ENCODE measurements at places on chromosomes 7 and 10.

- no peak for DNase-seq
These were observed 24.8 kb downstream of the CDCA7L start for GRCh38 chr7:21920936-21921335.

DNA sequence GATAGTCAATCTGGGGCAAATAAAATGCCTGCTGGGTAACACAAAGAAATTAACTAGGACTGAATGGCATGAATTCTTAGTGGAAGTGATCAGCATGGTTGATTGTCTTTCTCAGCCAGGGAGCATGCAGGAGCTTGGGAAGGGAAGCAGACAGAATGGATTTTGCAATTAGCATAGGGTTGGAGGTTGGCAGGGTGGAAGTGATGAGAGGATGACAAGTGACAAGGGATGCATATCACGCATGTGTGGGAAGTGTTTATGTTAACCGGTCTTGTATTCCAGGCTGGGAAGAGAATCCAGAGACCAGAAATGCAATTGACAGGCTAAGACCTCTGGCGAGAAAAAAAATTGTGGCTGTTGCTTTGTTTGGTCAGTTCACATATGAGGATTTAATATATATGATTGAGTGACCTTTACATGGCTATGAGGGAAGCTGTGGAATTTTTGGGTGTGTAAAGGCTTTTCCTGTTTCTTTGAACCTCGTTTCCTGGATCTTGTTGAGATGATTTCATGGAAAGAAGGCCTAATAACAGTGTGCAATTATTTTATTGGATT lies 8.3 kb downstream of the MDFIC start:
- no peak for DNase-seq

- DNase-seq = no peak
These were observed 76.1 kb downstream of the SKIDA1 start for GRCh38 chr10:21449288-21449966.

DNA sequence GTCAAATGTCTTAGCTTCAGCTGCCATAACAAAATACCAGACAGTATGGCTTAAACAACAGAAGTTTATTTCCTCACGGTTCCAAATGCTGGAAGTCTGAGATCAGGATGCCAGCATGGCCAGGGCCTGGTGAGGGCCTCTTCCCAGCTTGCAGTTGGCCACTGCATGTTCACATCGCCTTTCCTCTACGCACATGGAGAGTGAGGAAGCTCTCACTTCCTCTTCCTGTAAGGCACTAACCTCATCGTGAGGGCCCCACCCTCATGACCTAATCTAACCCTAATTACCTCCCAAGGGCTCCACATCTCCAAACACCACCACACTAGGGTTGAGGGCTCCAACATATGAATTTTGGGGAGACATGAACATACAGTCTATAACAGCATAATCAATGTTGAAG lies 14.4 kb downstream of the ZNF33B start:
- DNase-seq = no peak

DNA sequence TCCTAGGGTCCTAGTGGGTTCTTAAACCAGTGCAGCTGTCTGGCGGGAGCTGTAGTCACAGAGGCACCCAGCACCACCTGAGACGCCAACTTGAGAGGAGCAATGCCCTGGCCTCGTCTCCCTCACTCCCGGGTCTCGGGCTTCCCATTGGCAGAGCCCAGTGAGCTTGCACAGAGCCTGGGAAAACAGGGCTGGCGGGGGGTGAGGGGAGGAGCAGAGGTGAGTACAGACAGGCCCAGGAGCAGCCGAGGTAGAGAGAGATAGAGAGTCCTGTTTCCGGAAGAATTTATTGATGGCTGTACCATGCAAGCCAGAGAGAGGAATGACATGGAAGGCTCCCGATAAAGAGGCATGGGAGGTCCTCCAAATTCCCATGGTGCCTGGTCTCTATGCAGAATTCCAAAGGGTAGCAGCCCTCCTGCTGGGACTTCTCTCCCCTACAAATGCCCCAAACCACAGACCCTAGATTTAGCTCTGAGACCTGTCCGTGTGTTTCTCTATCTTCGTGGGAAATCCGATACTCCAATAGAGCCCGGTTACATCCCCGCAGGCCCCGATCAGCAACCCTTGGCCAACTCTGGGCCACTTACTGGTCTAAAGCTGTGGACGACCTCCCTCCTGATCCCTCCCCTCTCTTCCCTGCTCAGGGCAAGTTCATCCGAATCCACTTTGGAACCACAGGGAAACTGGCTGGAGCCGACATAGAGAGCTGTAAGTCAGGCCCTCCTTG lies 20.3 kb upstream of the MYH16 start:
- DNase-seq = no peak

- no peak for DNase-seq
These were observed 34.5 kb upstream of the CYP26C1 start for GRCh38 chr10:93026072-93026471.

DNA sequence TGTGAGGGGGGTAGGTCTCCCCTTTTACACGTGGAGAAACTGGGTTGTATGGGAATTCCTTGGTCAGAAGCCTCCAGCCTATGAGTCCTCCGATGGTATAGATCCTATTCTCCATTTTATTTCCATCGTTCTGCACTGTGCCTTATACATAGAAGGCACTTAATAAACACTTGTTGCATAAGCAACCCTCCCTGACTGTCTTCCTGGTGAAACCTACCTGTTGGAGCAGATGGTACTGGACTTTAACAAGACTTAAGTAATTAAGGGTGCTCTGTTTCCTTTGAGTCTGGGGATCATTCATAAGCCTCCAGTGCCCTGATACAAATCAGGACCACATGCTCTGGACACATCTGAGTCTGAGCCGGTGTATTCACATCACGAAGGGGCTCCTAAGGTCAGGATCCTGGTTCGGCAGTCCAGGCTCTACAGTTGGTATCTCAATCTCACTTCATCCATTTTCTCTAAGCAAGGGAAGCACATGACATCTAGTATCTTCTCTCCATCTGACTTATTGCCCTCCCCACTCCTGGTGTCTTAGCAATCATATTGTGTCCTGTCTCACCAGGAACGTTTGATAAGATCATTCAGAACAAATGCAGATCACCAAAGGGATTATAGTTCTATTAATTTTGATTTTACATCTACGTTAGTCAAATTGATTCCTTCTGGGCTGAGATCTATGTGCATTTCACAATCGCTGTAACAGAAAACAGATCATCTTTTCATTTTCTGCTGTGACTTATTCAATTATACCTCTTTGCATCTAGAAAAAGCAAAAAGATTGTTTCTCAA lies 22.8 kb upstream of the EZH2 start:
- DNase-seq = no peak

DNA sequence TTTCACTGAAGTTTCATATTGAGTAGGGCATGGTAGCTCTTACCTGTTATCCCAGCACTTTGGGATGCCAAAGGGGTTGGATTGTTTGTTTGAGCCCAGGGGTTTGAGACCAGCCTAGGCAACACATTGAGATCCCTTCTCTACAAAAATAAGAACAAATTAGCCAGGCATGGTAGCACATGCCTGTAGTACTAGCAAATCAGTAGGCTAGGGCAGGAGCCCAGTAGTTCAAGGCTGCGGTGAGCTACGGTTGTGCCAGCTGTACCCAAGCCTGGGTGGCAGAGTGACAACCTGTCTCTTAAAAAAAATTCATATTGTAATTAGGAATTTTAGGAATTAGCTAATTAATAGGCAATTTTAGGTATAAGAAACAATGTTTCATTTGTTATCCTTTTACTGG lies 18.0 kb downstream of the BBIP1 start:
- DNase-seq = no peak

GRCh38 chr10:80526218-80526617 lies 11.5 kb upstream of the SH2D4B start:
- no peak for DNase-seq

- no peak for DNase-seq
These were observed 82.3 kb downstream of the WDR37 start for GRCh38 chr10:1138529-1138928.

DNA sequence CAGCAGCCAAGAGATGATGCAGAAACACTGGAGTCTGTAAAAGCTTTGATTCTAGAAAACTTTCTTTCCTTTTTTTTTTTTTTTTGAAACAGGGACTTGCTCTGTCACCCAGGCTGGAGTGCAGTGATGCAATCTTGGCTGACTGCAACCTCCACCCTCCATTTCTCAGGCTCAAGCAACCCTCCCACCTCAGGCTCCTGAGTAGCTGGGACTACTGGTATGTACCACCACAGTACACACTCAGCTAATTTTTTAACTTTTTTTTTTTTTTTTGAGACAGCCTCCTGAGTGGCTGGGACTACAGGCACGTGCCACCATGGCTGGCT lies 17.0 kb upstream of the BAG3 start:
- no peak for DNase-seq

DNA sequence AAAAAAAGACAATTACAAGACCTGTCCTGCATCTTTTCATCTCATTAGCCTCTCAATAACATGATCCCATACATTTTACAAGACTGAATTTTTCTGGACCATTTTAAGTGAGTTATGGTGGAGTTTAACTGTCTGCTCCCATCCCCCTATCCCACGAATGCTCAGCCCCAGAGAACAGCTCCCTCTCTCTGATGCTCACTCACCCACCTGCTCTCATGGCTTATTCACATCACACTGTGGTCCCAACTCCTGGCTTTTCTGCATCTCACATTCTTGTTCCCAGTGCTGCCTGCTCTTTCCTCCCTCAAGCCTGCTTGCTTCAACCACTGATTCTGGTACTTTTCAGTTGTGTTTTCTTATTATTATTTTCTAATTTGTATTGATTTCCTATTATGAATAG lies 20.4 kb upstream of the CCSER2 start:
- no peak for DNase-seq

- no peak for DNase-seq
These were observed 41.0 kb upstream of the EMX2 start for GRCh38 chr10:117501460-117502035.

GRCh38 chr10:75807456-75807855 lies 376.0 kb downstream of the LRMDA start:
- no peak for DNase-seq

DNA sequence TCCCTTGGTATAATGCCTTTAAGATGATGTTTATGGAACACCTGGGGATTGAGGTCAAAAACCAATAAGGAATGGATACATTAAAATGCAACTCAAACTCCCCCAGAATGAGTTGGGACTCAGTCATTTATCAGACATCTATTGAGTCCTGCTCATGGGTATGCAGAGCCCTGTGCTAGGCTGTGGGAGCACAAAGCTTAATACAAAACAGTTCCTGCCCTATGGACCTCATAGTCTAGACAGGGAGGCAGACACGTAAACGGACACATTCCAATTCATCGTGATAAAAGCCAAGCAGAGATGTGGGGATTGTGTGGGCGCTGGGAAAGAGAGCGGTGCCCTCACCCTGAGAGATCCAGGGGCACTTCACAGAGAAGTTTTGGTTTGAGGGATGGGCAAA lies 181.7 kb downstream of the PTEN start:
- no peak for DNase-seq

GRCh38 chr7:96131525-96131924 lies 190.4 kb downstream of the SLC25A13 start:
- no peak for DNase-seq

DNA sequence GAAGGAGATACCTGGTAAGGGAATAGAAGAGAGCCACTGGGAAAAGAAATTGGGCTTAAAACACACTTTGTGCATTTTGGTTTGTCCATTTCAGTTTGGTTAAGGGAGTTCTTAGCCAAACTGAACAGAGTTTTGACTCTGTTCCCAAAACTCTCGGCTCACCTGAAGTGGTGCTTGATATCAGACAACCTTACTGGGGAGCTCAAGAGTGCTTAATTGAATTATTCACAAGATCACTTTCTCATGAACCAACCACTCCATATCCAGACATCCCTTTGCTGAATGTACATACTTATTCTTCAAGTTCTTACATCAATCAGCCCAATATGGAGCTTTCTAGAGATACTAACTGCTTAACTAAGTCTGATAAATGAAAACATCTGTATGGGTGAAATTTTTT lies 413.1 kb downstream of the GRM8 start:
- no peak for DNase-seq

DNA sequence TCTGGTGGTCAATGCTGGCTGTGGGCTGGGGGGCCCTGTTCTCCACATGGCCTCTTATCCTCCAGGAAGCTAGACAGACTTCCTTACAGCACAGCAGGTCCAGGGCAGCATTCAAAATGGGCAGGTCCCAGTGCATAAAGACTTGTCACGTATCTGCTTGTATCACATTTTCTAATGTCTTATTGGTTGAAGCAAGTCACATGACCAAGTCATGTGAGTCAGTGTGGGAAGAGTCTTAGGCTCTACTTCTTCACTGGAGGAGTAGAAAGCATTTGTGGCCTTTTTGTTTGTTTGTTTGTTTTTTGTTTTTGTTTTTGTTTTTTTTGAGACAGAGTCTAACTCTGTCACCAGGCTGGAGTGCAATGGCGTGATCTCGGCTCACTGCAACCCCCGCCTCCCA lies 104.7 kb downstream of the COL13A1 start:
- no peak for DNase-seq

DNA sequence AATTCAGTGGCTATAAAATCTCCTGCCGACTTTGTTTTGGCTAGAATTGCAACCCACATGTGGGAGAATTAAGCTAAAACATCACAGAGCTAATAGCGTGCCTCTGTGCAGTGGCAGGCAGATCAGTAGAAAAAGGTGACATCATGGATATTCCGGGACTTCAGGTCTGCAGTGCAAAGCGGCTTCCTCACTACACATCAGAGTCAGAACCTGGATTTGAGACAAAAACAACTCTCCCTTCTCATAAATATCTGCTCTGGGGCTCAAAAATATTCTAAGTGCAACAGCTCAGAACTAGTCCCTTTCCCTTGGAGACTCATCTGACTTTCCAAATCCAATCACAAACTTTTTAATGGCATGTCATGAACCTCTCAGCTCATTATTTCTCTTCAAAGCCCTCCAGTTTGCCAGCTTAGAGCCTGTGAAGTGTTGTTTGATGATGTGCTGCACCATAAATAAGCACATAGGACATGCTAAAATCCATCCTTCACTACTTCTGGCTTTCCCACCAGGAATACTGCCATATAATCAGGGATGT lies 337.1 kb downstream of the RNLS start:
- no peak for DNase-seq

DNA sequence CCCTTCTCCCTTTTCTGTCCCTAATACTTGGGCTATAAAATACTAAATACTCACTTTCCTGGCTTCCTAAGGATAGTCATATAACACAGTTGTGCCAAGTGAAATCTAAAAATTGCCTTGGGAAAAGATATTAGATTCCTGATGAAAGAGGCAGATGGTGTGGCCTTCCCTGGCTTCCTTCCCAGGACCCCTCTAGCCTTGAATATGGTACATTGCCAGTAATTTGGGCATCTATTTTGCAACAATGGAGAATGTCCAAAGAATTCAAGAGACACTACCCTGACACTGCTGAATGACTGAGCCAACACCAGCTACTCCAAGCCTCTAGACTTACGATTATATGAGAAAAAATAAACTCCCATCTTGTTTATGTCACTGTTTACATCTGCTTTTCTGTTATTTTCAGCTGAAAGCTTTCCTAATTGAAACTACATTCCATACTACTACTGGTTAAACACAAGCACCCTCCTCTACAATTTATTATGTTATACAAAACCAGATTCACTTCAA lies 17.9 kb downstream of the COPG2 start:
- DNase-seq = no peak

- DNase-seq = no peak
These were observed 28.3 kb downstream of the HIPK2 start for GRCh38 chr7:139749545-139749944.
